ENCODE measurements at places on chromosomes 2 and 18.
A peak's percentile ranks its signal among the peaks of the same experiment; 100 is the strongest.

DNA sequence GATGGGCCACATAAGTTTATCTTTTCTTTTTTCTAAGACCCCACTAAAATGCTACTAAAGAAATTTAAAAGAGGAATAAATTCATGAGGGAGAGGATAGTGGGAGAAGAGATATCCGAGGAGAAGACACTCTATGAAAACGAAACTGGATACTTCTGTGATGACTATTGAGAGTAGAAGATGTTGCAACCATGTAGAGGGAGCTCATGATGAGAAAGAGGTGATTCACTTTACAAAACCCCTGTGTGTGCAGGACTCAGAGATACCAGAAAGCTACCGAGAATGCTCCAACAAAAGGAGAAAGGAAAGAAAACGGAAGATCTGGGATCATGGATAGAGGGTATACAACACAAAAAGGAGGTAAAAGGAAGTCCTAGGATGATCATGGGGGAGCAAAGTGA, 34.9 kb downstream of the SLC38A11 start:
- no peak for DNase-seq

- no peak for DNase-seq
These were observed 182.3 kb downstream of the FTCDNL1 start for GRCh38 chr2:199668645-199669044.

- no peak for DNase-seq
These were observed 103.5 kb downstream of the LBH start for GRCh38 chr2:30334762-30335363.

DNA sequence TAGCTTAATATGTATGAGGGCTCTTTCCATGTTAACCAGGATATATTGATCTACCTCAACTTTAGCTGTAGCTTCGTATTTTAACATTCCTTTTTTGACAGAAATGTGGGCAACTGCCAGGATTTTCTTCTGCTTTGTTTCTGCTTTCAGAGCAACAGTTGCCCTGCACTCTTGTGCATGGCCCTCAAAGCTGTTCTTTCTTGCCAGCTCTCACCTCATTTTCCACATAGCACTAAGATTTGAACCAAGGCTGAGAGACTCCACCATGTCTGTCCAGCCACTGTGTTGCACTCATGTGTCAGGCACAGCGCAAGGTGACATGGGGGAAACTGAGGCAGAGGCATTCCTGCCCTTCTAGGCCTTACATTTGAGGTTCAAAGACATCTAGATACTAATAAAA, 422.8 kb upstream of the RAB12 start:
- DNase-seq: no peak

DNA sequence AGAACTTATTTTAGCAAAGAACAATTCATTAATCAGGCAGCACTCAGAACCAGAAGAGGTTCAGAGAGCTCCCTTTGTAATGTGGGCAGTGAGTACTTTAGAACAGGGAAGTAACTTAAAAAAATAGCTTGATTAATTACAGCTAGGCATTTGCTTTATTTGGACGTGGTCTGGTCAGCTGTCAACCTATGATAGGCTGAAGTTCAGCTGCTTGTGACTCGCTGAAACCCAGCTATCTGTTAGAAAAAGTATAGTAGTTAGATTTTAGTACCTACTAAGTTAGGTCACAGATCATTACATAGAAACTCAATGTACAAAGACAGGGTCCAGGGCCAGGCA, 40.0 kb downstream of the PKDCC start:
- DNase-seq: no peak

- no peak for DNase-seq
These were observed 122.8 kb upstream of the MSH6 start for GRCh38 chr2:47660168-47660567.

- no peak for DNase-seq
These were observed 91.4 kb upstream of the BCL2L11 start for GRCh38 chr2:111029181-111029927.

DNA sequence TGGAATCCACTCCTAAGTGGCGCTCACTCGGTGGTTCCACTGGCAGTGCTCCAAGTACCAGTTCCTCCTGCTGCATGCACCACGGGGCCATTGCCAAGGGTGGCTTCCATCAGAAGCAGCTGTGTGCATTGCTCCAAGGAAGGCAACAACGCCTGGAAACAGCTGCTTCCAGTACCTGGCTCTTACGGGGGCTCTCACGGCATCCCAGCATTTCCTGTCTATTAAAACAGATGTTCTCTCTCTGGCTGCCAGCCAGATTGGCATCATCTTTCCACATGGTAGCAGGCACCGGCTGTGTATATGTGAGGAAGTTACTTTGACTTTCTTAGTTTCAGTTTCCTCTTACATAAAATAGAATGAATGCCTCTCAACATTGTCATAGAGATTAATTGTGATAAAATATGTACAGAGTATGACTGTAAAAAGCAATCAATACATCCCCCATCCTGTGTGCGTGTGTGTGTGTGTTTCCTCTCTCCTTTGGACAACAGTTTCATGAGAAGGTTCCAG, 84.9 kb downstream of the CMPK2 start:
- no peak for DNase-seq

DNA sequence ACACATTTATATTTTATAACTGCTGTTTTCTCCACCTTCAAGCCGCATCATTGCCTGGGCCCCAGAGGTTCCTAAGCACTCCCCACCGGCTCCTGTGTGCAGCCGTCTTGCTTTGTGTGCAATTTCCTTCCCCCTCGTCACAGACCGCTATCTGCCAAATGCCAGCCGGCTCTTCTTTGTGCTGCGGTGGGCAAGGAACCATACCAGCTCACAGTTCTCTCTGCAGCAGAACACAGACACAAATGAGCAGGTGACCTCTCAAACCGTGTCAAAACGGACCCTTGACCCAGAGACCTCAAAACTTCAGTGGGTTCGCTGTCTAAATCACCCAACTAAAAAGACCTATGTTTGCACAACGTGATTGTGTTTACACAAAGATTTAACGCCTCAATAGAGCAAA, 58.2 kb downstream of the KLF7 start:
- no peak for DNase-seq

DNA sequence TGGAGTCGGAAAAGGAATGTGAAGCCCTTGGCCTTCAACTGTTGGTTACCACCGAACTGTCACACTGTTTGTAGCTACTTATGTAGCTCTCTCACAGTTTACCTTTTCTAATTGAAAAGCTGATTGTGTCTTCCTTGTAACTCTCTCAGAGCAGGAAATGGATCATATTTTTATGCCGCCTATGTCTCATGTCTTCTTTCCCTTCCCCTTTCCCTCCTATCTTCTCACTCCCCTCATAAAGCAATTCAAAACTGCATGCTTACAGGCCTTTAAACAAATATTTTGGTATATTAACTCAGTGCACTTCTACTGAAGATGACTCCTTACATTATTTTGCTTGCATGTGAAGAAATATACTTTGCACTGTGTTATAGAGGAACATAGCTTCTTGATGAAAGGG, 6.0 kb downstream of the SLC39A10 start:
- no peak for DNase-seq

DNA sequence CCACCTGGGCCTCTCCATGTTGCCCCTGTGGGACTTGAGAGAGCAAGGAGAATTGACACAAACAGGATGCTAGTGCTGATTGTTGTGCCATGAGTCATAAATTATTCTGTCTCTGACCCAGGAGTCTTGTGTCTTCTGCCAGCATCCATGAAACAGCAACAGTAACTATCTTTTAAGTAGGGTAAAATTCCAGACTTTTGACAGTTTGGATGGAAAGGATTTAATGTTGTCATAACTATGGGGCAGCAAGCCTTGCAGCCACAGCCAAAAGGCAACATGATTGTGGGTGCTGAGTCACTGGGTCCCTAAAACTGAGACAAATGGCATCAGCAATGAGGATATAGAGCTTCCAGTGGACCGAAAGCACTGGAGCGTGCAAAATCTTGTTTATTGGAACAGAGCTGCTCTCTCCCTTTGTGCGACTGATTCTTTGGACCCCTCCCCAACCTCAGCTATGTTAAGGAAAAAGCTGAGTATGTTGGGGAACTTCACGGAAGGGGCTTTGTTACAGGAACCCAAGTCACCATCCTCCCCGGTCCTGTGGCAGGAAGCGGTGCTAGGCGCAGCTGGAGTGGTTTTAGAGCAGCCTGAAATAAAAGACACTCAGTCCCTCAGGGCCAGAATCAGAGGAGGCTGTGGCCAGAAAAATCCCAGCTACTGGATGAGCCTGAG, 9.6 kb upstream of the ITPRIPL1 start:
- peak; percentile 22 for DNase-seq

DNA sequence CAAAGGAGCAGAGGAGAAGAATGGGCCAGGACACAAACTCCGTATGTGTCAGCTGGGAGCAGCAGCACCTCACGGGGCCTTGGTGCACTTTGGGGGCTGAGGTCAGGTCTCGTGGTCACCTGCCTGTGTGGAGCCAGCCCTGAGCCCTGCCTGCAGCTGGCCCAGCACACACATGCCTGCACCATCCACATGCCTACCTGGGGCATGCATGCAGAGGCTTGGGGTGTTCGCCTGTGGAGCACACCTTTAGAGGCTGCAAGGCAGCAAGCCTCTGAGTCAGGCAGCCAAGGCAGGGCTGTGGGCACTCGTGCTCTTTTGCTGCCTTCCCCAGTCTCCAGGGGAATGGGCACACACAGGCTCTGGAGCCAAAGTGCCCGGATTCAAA, 36.0 kb downstream of the ARHGEF4 start:
- no peak for DNase-seq

GRCh38 chr2:227033471-227034148, 130.4 kb downstream of the COL4A4 start:
- no peak for DNase-seq

DNA sequence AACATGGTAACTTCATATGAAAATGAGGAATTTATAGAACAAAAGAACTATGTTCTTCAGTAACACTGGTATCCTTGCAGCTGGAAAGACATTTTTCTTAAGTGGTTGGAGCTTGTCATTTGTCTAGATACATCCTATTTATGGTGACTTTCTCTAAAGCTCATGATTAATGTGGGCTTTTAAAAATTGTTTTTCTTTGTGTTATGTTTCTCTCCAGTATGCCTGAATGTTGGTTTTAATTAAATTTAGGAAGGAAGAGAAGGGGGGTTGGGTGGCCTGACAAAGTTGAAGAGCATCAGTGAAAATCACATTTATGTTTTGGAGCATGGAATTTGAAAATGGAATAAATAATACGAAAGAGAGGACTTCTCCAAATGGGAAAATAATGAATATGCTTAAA, 457.1 kb upstream of the ETAA1 start:
- no peak for DNase-seq

DNA sequence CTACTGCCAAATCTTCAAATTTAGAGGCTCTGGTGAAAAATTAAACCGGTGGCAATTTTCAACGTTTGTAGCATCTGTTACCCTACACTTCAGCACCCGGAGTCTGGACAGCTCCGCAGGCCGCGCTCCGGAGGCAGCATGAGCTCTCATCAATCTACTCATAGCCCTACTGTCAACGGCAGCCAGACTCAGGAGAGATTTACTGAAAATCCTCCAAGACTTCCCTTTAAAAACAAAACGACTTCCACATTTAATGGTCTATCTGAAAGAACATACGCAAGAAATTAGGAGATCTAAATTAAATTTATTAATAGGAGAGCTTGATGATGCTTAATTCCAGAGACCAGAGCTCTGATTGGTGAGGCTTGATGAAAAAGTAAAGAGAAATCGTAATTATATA, 970 bp upstream of the ADCYAP1 start:
- DNase-seq: no peak

GRCh38 chr2:237159006-237159911, 73.6 kb downstream of the COPS8 start:
- no peak for DNase-seq

DNA sequence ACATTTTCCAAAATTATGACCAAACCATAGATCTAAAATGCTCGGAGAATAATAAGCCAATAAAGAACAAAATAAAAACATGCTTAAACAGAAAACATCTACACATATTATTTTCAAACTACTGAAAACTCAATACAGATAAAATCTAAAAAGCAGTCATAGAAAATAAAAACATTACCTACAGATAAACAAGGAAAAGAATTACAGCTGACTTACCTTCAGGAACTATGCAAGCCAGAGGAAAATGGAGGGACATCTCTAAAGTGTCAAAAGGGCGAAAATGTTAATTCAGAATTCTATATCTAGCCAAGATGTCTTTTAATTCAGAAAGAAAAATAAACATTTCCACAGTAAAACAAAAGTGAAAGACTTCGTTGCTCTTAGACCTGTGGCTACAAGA, 112.9 kb upstream of the GYPC start:
- no peak for DNase-seq

- DNase-seq: no peak
These were observed 2.3 kb downstream of the HES6 start for GRCh38 chr2:238237431-238238135.

- no peak for DNase-seq
These were observed 74.4 kb upstream of the EPB41L3 start for GRCh38 chr18:5618047-5618688.

GRCh38 chr2:150011161-150011730, 423.7 kb upstream of the MMADHC start:
- no peak for DNase-seq

- DNase-seq: no peak
These were observed 14.2 kb downstream of the TNFRSF11A start for GRCh38 chr18:62339106-62339988.

DNA sequence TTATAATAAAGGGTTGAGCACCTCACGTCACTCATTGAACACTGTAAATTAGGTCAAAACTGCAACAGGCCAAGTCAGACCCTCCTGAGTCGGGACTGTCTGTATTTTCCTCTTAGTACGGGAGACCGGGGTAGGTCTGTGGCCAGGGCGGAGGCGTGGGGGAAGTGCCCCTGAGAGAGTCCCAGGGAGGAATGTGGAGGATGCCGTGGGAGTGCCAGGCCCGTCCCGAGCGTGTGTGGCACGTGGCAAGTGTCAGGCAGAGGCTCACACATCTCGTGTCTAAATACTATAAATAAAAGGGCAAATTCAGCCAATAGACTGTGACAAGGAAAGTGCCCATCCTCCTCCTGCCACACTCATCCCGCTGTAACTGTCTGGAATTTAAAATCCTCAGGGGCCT, 6.3 kb upstream of the HDAC4 start:
- DNase-seq: no peak

- no peak for DNase-seq
These were observed 36.9 kb upstream of the FAM98A start for GRCh38 chr2:33636001-33636400.

DNA sequence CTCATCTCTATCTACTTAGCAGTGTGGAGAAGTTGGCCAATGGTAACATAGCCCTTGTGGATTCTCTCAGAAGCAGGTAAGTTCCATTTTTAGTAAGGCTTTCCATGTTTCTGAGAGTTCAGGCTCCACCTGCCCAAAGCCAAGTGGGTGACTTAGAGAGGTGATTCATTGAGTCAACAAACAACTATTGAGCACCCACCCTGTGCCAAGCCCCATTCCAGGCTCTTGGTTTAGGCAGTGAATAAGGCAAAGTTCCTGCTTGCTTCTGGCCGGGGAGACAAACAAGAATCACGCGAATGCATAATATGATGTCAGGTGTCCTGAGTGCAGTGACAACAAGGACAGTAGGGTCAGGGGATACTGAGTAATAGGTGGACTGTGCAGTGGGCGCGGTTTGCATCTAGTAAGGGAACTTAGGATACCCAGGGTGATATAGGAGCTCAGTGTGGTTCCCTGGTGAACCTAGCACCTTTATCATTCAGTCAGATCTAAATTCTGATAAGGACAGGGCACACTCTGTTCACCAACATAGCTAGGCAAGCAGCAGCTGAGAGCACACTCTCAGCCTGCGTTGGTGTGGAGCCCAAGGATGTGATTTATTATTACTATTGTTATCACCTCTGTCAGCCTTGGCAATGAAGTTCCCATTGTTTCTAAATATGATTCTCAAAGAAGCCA, 31.7 kb upstream of the KCTD1 start:
- DNase-seq: no peak

- DNase-seq: no peak
These were observed 387.8 kb downstream of the ZNF521 start for GRCh38 chr18:24964216-24964615.

GRCh38 chr2:204681412-204681811, 136.1 kb downstream of the PARD3B start:
- DNase-seq: no peak
